ENCODE measurements at places on chromosomes 4 and X.

DNA sequence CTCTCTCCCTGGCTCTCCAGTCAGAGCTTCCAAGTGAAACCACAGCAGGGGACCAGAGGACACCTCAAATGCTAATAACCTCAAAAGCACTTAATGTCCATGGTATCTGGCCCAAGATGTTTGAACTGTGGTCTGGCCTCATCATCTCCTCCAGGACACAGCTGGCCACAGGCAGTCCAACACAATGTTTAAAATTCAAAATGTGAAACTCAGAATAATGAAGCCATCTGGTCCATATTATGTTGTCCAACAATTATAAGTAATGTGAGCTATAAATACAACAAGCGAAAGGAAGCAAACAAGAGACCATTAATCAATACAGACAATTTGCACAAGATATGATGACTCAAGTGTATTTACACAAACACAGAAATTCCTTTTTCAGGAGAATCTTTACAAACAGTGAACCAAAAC is 90.7 kb upstream of the S100G start:
- peak; percentile 7 for DNase-seq

- DNase-seq, result no peak
Measured at GRCh38 chr4:48752726-48753125, 27.4 kb downstream of the FRYL start.

- no peak for DNase-seq
Measured at GRCh38 chr4:19368800-19369199, 882.9 kb upstream of the SLIT2 start.

DNA sequence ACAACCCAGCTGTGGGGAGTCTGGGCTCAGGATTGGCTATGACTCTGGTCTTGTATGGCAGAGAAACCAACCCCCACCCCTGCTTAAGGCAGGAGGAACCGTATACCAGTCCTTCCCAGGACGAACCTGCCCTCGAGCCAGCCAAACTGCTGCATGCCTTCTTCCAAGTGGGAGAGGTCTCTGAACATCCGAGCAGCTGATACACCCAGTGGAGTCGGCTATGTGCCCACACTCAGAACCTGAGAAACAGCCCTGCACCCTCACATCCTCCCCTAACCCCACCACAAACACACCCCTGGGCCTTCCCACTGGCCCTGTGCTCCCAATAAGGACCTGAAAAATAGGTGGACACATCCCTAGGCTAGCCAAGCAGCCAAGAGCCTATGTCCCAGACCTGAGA is 21.8 kb downstream of the C4orf33 start:
- DNase-seq, result no peak

DNA sequence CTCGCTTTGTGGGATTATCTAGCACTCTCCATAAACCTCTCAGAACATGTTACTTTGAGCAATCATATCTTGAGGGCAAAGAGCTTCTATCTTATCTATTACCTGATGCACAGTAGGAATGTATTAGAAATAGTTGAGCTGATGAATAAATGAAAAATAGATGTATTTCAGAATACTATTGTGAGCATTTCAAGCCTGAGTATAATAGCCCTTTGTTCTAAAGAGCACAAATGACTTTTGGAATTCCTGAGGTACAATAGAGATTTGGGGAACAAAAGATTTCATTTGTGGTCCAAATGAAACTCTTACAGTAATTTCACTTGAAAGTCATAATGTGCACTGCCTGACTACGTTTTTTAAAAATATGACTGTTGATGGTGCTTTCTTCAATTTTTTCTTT is 159.5 kb downstream of the UGT8 start:
- no peak for DNase-seq

GRCh38 chrX:147498796-147499195 is 412.9 kb upstream of the FMR1 start:
- DNase-seq, result no peak
